ENCODE measurements at places on chromosomes 16 and 17.

GRCh38 chr17:57207396-57207795 lies 48.9 kb upstream of the MSI2 start:
- DNase-seq = no peak

DNA sequence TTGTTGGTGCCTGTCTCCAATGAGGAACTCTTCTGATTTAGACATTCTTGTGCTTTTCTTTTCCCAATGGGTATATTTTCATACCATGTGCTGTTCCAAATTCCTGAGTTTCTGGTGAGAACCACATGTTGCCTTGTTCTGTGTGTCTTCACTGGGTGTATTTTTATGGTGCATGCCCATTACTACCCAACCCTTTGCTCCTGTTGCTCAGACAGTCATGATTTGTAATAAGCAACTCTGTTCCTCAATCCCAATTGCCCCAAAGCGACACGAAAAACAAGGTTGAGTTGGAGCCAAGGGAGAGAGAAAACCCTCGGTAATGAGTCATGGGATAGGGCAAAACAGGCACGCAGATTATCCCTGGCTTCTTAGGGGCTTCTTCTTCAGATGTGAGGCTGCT lies 101.8 kb downstream of the ABCA8 start:
- no peak for DNase-seq

DNA sequence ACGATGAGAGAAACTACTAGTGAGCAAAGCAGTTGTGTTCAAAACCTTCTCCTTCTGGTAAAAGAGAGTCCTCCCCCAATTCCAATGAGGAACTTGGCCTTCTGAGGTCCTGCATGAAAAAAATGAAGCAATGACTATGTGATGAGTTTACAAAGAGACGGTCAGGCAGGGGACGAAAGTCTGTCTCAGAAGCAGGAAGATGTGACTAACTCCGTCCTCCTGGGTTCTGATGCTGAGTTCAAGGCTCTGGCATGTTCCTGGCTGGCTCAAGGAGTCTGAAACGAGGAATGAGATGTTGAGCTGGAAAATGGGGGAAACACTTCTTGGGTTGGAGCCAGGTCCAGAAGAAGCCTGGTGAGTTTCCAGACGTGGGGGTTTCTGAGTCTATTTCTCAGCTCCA lies 129.6 kb downstream of the CPPED1 start:
- peak; percentile 35 for DNase-seq

- DNase-seq = peak; percentile 30
These were observed 3.7 kb upstream of the CBX8 start for GRCh38 chr17:79800325-79801155.

DNA sequence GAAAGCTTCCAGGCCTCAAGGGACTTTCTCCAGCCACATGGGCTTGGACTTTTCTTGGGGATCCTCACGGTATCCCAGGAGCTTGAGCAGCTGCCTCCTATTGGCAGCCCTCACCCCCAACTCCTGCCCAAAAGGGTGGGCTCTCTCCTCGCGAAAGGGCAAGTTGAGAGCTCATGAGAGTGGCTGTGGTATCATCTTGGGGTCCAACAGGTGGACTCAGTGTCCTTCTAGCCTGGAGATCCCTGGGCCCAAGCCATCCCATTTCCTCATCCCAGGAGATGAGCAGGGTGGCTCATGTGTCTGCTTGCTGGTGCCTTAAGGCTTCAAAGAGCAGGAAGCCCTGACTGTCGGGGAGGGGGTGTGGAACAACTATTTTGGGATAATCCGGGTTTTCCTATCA lies 17.7 kb downstream of the TBX4 start:
- DNase-seq = no peak

- peak; percentile 15 for DNase-seq
These were observed 193.9 kb upstream of the SOX9 start for GRCh38 chr17:71926746-71927398.

All from astrocyte (in vitro differentiated cells and primary cell).